GM13977 (cell line): ENCODE measurements at places on chromosomes 11 and 22.

DNA sequence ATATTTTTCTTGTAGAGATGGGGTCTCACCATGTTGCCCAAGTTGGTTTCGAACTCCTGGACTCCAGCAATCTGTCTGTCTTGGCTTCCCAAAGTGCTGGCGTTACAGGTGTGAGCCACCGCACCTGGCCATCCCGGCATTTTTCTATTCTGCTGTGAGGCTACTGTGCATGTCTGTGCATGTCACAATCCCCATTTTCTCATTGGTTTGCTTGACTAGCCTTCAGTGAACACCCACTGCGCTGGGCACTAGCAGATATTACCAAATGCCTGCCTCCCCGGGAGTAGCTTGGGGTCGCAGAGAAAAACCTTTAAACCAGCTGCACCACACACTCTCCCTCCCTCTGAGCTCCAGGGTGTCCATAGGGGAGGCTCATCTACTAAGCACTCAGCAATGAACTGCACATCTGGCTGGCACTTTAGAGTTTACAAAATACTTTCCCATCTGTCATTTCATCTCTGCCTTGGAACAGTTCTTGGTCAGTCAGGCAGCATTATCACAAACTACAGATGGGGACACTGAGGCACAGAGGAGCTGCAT is 4.9 kb downstream of the CSNK1E start:
- DNase-seq, result no peak

- no peak for DNase-seq
These were observed 42.7 kb downstream of the OR5B17 start for GRCh38 chr11:58316142-58316541.

- peak; percentile 20 for DNase-seq
These were observed 957.6 kb upstream of the CCDC90B start for GRCh38 chr11:84243629-84244263.

- no peak for DNase-seq
These were observed 103.6 kb downstream of the NECTIN1 start for GRCh38 chr11:119625206-119625978.

DNA sequence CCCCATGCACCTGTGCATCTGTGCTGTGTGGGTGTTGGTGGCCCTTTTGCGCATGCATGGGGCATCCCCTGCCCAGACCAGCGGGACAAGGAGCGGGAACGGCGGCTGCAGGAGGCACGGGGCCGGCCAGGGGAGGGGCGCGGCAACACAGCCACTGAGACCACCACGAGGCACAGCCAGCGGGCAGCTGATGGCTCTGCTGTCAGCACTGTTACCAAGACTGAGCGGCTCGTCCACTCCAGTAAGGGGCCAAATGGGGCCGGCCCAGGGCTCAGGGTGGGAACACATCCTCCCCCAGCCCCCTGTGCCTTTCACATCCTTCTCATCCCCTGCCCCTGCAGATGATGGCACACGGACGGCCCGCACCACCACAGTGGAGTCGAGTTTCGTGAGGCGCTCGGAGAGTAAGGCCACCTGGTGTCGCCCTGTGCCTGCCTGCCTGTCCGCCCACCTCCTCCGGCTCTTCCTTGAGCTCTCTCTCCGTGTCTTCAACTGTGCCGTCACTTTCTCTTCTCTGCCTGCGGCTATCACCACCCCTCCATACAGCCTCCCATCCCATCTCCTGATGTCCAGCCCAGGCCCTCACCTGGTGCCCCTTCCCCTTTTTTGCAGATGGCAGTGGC is 10.6 kb downstream of the SELENOM start:
- no peak for DNase-seq

GRCh38 chr11:46879056-46879585 is 33.0 kb upstream of the CKAP5 start:
- no peak for DNase-seq

GRCh38 chr11:44267750-44268613 is 42.0 kb downstream of the ALX4 start:
- DNase-seq, result no peak

GRCh38 chr22:32482708-32483107 is 8.1 kb downstream of the FBXO7 start:
- DNase-seq, result peak; percentile 37

DNA sequence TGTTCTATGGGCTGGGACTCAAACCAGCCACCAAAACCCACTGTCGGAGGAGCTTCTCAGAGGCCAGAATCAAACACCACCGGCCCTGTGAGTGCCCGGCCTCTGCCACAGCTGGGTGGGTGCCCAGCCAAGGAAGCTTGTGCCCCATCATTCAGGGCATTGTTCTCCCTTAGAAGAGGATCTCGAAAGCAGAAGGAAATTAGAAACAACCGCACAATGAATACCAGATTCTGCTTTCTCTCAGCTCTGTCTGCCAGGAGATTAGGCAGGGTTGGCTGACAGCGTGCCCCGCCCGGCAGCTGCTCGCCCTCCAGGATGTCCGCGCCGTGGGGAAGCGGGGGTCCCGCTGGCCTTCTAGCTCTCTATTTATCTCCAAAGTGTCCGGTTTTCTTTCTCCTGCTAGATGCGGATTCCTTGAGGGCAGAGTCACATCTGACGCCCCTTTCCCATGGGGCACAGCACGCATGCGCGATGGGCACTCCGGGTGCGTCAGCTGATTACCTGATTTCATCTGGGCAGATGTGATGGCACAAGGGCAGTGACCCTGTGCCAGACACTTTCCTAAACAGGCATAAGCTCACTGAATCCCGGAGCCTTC is 25.5 kb downstream of the SCGB1A1 start:
- peak; percentile 61 for DNase-seq

DNA sequence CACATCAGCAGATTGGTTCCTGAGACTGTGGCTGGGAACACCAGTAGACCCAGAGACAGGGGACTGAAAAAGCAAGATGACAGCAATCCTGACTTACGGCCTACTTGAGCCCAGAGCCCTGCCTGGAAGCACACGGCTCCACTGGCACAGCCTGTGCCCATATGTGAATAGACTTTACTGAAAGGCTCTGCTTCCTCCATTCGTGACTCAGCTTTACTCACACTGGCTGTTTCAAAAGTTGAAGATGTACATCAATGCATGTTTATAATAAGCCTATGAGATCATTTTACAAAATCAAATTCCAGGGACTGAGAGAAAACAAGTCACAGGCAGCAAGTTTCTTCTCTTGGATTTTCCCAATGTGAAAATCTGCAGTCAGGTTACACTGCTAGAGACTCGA is 134.6 kb upstream of the TEAD1 start:
- DNase-seq, result no peak

GRCh38 chr11:107025673-107026072 is 7.4 kb upstream of the GUCY1A2 start:
- no peak for DNase-seq

GRCh38 chr11:48193876-48194275 is 22.7 kb upstream of the OR4B1 start:
- DNase-seq, result no peak

- peak; percentile 52 for DNase-seq
These were observed 310.8 kb upstream of the SORL1-AS1 start for GRCh38 chr11:121763526-121763925.

GRCh38 chr22:37079668-37080171 is 28.2 kb downstream of the KCTD17 start:
- no peak for DNase-seq
